NCI-H1105 treated with DMSO at 0.1 percent for 48 hours (cell line): ENCODE measurements at places on chromosomes 11 and 22.
A peak's percentile ranks its signal among the peaks of the same experiment; 100 is the strongest.

DNA sequence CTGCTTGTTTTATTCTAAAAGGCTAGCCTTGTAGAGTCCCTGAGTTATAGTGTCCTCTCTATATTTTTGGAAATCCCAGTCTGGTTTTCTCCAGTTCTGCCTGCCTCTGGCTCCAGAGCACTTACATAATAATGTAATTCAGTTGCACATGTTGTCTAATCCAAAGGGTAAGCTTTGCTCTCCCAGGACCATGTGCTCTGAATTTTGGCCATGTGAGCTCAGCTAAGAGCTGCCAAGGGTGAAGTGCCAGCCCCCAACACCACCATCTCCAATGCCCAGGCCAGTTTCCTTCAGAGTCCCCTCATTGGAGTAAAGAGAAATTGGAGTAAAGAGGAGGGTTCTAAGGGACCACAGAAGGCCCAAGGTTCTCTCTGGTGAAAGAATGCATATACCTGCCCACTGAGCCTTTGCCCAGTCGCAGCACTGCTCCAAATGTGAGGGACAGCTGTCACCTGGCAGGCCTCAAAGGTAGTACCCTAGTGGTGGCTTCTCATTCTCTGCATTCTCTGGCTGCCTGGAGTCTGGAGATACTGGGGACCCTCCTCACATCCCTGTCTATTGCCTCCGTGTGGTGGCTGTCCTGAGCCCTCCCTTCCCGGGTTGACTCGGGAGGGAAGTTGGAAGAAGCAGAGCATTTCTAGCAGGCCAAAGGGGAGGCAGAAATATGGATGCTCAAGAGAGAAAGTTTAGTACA, 4.9 kb downstream of the CRY2 start:
- DNase-seq = no peak

DNA sequence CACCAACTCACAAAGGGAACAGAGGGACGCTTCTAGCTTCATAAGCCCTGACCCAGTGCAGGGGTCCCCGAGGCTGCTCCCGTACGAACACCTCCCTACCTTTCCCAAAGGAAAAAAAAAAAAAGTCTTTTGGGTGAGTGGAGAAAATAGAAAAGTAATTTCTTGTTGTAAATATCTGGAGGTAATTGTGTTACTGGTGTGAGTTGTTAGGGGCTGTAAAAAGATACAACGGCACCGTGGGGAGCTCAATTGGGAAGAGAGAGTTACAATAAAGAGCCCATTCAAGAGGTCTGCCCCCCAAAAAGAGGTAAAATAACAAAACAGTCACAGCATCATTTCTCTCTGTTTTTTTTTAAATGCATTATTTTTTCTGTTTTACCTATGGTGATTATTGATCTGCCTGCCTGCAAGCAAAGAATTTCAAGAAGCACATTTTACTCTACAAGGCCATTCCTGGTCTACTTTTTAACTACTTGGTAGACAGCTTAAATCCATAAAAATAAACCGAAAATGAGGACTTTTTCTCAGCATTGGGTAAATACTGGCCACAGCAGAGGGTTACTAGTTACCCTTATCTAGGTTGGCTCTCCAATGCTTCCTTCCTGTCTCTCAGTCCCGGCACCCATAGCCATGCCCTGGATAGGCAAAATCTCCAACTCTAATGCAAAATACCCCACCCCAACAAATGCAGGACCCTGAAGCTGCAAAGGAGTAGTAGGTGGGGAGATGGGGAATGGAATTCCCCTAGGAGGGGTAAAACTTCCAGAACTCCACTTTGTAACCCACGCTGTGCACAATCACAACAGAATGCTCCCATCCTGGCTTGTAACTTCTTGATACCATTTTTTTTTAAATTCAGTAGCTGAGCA, 3.1 kb downstream of the PAX6 start:
- DNase-seq = no peak

DNA sequence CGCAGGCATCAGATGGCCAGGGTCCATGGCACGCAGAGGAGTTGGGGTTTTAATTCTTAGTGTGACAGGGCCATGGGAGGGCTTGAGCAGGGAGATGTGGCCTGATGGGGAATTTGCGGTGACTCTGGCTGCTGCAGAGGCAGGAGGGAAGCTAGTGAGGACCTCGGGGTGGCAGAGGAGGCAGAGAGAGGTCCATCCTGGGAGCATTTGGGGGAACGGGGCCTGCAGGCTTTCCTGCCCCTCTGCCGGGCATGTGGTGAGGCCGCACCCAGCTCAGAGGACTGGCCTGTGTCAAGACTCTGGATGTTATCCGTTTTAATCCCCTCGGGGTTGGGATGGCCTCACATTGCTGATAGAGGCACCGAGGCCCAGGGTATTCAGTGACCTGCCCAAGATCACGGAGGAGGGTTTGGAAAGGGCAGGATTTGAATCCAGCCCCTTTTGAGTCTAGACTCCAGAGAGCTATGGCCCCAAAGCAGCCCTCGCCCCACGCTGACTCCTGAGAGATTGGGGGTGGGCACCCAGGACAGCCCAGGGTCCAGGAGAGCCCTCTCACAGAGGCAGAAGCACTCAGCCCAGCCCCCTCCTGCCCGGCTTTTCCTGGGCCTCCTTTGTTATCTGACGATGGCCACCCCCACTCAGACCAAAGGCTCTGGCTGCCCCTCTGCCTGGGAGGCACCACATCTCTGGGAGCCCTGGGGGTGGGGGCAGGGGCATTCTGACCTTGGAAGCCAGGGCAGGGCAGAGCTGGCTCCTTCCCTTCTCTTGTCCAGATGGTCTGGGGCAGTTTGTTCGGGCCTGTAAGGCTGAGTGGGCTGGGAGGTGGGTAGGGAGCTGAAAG, 13.9 kb downstream of the MGAT3 start:
- DNase-seq = no peak

DNA sequence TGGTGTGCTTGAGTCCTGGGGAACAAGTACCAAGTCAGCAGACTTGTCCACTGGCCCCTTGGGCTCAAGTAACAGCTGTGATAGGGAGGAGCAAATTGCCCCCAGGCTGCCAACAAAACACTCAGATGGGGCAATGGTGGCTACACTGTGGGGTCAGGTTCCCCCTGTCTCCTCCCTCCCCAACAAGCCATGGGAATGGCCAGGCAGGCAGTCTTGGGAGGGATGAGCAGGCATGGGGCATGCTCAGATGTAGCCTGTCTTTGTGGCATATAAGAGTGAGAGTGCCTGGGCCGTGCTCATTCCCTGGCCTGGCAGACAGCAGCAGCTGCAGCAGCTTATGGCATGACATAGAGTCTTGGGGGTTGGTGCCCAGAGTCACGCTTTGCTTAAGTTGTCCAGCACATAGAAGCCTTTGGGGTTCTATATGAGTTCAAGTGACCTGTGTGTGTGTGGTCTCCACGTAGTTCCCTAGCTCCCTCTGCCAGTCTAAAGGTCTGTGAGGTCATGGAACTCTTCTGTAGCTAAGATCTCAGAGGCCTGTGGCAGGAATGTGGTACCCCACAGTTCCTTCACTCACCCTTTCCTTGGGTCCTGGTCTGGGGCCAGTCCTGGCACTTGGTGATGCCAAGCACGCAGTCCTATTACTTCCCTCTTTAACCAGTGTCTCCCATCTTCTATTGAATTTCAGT, 44.7 kb downstream of the BIRC2 start:
- DNase-seq = no peak

GRCh38 chr11:130464291-130464812, 15.9 kb downstream of the ADAMTS15 start:
- no peak for DNase-seq

DNA sequence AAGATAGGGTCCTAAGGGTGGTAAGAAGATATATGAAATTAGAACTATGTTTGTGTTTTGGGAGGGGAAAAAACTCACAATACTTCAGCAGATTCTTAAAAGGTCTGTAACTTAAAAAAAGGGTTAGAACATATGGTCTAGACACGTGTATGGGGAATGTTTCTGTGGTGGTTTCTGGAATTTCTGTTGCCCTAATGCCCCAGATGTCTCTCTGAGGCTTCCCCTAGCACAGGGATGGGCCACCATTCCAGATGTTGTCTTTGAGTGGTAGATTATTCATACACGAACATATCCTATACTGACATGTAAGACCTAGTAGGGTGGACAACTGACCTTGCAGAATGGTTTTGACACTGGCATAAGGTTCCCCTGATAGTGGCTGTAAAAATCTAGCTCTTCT, 26.2 kb downstream of the EHF start:
- DNase-seq = no peak

- DNase-seq = no peak
These were observed 218.3 kb downstream of the BRD1 start for GRCh38 chr22:49609207-49609876.

GRCh38 chr11:103358251-103358650, 249.0 kb downstream of the DYNC2H1 start:
- DNase-seq = no peak

DNA sequence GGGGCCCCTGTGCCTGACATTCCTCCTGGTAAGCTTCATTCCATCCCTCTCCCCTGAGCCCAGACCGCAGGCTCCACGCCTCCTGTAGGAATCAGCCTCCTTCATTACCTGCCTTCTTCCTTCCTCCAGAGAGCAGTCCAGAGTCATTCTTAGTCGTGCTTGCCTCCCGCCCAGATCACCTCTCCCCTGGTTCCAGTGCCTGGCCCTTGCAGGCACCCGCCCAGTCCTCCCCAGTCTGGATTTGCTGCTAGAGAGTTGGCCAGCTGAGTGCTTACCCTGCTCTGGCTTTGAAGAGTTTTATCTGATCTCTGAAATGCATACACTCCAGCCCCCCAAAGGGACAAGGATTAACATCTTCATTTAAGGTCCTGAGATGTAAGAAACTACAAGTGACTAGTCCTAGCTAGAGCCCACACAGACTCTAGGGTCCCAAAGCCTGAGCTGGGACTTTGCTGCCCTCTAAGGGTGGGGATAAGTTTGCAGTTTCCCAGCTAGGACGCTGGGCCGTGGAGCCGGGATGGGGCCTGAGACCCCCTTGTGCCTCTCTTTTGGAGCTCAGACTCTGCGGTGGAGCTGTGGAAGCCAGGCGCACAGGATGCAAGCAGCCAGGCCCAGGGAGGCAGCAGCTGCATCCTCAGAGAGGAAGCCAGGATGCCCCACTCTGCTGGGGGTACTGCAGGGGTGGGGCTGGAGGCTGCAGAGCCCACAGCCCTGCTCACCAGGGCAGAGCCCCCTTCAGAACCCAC, 1.6 kb downstream of the NR1H3 start:
- DNase-seq = no peak

DNA sequence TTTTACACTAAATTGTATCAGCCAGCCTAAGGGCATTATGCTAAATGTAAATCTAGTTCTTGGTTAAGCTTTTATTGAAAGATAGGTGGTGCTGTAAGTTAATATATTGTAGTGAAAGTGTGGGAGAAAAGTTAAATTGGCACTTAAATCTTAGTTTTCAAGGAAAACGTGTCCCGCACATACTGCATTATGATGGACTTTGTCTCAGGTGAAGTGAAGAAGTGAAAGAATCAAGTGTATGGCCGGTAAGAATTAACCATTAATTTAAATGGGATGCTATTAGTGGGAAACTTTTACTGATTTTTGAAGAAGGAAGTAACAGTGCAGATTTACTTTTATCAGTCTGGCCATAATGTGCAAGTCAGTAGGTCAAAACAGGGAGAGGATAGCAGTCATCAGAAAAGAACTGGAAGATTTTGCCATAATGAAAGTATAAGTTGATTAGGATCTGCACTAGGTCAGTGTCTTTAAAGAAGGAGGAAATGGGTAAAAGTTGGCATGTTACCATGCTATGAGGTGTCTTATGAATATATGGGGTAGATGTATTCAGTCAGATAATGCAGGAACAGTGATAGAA, 81.6 kb downstream of the PDHX start:
- DNase-seq = peak; percentile 25

DNA sequence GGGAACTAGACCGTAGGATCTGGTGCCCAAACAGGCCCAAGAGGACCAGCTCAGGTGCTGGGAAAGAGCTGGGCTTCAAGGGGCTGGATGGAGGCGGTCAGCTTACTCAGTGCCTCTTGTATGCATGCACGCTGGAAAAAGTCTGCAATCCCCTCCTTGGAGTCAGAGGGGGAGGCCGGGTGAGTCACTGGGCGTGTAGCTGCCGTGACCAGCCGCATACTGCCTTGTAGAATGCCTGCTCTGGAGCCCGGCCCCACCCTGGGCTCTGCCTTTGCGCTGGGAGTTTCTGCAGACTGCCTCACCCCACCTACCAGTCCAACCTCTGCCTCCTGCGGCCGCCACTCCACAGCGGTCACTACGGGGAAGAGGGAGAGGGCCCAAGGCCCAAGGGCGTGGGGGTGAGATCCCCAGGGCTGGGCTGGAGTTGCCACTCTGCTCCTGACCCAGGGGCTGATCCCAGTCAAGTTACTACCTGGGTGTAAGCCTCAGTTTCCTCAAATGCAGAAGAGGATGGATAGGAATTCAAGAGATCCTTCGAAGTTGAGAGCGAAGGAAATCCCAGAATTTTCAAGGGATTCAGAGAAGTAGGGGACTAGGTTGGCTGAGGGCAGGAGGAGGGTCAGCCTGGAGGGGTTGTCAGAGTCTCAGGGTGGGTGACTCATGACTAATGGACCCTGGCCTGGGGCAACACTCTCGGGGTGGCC, 4.2 kb downstream of the MRGPRF start:
- DNase-seq = no peak

GRCh38 chr11:79932612-79933011, 491.8 kb upstream of the TENM4 start:
- no peak for DNase-seq

DNA sequence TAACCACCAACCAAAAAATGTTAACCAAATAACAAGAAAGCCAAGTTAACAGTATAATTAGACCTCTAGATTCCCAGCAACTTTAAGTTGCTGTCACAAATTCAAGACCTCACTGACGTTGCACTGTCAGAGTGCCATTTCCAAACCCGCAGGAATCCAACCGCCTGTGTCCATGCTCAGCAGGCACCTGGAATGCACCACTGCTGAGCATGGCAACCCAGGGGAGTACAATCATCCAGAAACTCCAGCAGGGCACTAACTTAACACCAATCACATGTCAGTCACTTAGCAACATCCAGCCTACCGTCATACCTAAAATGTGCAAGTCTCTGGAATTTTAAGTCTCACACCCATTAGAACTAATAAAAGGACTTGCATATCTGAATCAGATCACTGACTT, 48.8 kb downstream of the SMCO4 start:
- no peak for DNase-seq

- DNase-seq = no peak
These were observed 29.1 kb downstream of the ST3GAL4 start for GRCh38 chr11:126384449-126385070.
